ENCODE measurements at places on chromosomes 13 and 19.

DNA sequence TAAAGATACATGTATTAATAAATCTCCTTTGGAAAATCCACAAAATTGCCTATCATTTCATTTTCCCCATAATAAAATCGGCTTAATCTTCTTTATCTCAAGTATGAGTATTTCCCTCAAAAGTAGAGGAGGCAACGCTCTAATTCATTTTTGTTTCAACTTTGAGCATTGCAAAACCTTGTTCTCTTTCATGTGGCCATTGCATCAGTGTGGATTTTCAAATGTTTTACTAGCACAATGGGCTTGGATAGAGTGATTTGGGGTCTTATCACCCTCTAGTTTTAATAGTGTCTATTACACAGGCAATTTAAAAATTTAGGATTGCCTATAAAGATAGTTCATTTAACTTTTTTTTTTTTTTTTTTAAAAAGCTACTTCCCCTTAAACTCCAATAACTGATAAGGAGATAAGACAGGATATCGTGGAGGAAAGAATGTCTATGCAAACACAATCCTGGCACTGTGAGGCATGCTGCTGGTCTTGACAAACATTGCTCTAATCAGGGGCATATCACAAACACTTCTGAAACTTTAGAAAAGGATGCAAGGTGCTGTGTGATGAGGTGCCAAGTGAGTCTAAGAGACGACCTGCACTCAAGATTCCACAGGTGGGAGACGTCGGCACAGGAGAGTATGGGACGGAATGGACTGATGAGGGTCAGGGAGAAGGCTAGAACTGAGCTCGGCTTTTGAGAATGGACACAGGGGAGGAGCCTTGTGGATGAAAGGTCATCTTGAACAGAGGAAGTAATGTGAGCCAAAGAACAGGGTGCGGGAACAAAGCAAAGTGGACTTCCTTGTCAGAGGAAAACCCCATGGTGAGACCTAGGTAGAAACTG is 199.7 kb downstream of the IRS2 start:
- no peak for DNase-seq

DNA sequence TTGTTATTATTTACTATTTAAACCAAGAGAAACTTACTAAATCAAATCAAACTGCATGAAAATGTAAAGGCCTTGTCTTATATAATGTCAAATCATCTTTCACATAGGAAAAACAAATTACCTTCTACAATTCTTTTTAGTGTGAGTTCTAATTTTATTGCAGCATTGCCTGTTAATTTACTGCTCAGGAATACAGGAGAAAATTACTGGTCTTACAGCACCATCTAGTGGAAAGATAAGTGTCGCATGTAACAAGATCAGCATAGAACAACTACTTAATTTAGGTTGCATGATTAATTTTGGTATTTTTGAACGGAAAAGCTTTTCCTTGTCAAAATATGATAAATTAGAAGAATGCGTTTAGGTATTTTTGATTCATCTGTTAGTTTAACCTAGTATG is 502.7 kb downstream of the UQCRFS1 start:
- peak; percentile 65 for DNase-seq

DNA sequence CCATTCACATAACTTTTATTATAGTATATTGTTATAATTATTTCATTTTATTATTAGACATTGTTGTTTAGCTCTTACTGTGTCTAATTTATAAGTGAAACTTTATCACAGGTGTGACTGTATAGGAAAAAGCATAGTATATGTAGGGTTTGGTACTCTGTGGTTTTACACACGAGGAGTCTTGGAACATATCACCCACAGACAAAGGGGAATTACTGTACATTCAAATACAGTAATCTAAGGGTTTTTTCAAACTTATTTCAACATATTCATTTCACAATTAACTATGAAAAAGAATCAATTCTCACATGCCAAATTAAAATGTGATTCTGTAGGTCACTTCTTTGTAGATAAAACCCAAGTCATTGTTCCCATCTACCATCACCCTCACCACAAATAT is 46.0 kb downstream of the RBM26 start:
- DNase-seq, result no peak

- DNase-seq, result no peak
Observed at GRCh38 chr13:44652962-44653660, 77.0 kb upstream of the TSC22D1 start.

DNA sequence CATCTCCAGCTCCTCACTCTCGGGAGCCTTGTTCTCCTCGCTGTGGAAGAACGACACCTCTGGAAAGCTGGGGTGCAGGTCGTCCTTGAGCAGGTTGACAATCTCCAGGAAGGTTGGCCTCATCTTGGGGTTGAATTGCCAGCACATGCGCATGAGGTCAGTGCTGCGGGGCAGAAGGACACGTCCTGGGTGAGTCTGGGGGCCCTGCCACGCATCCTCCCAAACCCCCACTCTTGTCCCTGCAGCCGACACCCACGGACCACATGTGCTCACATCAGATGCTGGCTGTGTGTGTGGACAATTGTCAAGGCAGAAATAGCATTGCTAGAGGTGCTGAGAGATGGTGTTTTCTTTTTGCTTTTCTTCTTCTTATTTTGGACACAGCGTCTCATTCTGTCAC is 47.7 kb downstream of the ZNF557 start:
- no peak for DNase-seq

GRCh38 chr19:53879140-53880081 is 2.6 kb upstream of the PRKCG start:
- peak; percentile 93 for DNase-seq

GRCh38 chr13:110808138-110808537 is 94.6 kb downstream of the ING1 start:
- DNase-seq, result no peak

DNA sequence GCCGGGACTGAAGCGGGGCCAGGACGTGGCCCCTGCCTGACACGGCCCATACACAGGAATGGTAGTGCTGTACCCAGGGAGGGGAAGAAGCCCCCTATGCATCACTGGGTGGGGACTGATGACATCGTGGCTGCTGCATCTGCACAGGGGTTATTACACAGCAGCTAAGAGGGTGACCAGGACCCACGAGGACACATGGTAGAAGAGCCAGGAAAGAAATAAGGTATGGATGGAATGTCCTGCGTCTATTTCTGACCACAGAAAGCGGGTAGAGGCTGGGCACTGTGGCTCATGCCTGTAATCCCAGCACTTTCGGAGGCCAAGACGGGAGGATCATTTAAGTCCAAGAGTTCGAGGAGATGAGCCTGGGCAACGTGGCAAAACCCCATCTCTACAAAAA is 24.1 kb downstream of the DCAF15 start:
- DNase-seq, result no peak

DNA sequence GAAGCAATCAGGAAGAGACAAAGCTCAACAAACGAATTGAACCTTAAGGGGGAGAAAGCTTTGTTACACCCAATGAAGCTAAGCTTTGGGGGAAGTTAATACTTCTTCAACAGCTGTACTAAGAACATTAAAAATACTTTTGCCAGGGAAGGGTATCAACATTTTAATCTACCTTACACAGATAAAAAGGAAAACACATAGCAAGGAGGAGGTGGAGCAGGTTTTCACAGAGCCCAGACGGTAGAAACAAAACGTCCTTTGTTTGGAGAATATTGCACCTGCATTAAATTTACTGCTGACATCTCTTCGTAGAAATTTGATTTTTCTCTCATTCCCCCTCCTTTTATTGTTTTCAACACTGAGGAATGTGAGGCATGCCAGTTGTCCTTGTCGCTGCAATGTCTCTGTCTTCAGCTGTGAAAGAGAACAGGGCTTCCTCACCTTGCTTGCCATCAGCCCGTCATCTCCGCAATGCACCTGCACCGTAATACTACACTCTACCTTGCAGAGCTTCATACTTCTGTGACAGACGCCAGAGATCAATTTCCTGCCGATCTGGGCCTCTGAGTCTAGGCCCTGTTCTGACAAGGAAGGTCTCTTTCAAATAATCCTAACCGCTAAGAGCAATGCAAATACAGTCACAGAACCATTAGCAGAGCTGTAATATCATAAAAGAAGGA is 270.8 kb downstream of the SPRY2 start:
- DNase-seq, result peak; percentile 35

DNA sequence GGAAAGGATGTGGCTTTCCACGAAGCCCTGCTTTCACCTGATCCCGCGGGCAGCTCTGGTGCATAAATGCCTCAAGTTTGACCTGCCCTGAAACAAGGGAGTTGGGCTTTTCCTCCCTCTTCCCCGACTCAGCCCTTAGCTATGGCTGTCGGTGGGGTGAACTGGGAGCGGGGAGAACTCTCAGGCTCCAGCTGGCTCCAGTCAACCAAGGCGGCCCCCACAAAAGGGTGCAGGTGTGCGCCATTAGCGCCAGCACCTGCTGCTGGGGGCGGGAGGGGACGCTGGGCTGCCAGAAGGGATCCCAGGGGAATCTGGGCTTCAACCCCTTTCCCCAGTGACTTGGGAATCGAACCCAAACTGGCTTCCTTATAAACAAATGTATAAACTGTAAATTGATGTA is 7.1 kb upstream of the DHRS12 start:
- no peak for DNase-seq

DNA sequence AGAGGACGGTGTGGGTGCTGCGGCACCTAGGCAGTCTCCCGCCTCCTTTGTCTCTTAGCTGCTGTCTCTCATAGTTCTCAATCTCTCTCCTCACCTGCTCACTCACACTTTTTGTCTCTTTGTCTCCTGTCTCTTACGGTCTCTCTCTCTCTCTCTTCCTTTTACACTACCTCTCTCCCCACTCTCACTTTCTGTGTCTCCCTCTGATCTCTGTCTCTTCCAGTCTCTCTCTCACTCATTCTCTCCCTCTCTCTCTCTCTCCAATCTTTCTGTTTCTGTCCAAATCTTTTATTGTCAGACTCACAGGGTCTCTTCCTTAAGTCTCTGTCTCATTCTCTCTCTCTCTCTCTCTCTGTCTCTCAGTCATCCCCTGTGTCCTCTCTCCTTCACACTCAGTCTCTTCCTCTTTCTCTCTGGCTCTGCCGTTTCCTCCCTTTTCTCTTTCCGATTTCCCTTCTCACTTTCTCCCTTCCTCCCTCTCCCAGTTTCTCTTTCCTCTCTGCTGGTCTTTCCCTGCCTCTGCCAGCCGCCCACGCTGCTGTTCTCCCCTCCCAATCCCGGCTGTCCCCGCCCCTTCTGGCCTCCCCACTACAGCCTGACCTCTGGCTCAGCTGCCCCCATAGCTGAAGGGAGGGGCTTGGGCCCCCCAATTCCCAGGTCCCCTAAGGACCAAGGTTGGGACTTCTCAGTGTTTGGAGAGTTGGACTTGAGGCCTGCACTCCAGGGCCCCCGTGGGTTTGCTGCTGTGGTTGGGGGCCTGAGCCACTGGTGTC is at the start of gene PLEKHA4:
TSS of gene PLEKHA4 (minus strand) at position 504 of the 773 bp plus-strand sequence. CDS start 997 bp downstream, outside the sequence.
- peak; percentile 66 for DNase-seq

DNA sequence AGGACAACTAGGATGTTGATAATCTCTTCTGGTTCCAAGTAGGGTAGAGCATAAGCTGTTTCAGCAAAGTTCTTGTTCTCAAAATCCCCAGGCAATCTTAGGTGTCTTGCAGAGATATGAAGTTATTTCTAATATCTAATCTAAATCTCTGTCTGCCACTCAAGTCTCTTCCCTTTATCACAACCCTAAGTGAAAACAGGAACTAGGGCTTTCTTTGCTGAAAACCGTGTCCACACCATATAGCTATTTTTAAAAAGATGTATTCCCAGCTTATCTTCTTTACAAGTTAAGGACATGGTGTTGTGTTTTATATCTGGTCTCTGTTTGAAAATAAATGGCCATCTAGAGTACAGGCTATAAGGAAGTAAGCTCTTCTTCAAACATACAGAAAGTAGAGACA is 11.3 kb upstream of the RNASEH2B start:
- DNase-seq, result no peak

GRCh38 chr19:15583346-15583745 is 31.7 kb upstream of the CYP4F8 start:
- DNase-seq, result no peak

GRCh38 chr19:41495589-41495988 is 52.6 kb downstream of the ERICH4 start:
- DNase-seq, result no peak

DNA sequence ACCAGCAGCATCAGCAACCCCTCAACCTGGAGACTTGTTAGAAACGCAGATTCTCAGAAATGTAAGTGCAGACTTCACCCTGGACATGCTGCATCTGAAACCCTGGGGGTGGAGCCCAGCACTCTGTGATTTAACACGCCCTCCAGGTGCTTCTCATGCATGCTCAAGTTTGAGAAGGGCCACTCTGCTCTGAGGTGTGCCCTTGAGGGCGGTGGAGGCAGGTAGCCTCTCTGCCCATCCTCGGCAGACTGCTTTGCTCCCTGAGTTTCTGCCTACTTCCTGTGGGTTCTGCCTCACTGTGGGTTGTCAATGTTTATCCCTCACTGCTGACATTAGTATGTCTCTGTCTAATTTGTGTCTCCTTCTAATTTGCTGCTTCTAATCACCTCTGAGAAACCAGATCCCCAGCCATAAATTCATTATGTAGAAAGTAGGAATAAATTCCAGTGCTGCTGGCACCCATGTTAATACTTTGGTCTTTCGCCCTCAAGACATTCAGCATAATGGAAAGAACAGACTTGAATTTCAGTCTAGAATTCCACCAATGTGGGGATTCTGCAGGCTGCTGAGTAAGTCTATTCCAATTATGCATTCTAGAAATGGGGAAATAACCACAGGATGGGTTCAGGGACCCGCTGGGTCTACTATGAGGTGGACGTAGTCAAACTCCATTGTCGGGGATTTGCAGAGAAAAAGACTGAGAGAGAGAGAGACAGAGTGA is 51.3 kb upstream of the CYSLTR2 start:
- DNase-seq, result no peak

DNA sequence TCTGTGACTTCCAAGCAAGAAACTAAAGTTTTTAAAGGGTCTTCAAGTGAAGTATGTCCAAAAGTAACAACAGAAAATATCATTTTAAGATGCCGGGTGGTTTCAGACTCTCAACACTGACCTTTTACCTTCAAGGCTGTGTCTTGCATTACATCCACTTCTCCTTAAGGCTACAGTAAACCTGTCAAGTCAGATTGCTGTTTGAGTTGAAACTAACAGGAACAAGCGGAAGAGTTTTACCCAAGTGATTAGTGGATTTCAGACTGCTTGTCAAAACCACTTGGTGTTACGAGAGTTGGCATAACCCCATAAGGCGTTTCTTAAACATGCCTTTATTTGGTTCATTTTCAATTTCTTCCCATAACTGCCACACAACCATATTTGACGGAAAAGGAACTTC is 283.1 kb downstream of the DCT start:
- DNase-seq, result no peak

DNA sequence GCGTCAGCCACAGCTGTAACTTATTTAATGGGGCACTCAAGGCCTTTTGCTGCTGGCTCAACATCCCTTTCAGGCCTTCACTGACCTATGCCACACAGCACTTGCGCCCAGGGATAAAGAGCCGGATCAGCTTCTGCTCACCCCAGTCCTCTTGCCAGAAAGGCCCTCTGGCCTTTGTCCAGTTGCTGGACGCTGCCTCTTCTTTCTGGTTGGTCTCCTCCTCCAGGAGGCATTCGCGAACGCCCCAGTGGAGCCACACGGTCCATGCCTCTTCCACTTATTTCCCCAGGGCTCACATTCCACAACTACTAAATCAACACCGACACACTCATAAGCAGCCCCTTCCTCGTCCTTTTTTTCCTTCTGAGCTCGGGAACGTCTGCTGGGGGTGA is 3.7 kb upstream of the ZNF329 start:
- no peak for DNase-seq

- DNase-seq, result no peak
Observed at GRCh38 chr13:98843482-98843877, 91.0 kb upstream of the SLC15A1 start.

- peak; percentile 12 for DNase-seq
Observed at GRCh38 chr13:23621316-23621645, 51.1 kb downstream of the TNFRSF19 start.

GRCh38 chr19:5563935-5564612 is 3.7 kb downstream of the TINCR start:
- DNase-seq, result no peak

GRCh38 chr19:46975925-46976782 is 43.5 kb upstream of the NPAS1 start:
- peak; percentile 59 for DNase-seq

GRCh38 chr13:43494206-43494605 is 292.6 kb downstream of the ENOX1 start:
- DNase-seq, result no peak

Data from SW480 (cell line).